ENCODE measurements at places on chromosomes 7 and 10.
A peak's percentile ranks its signal among the peaks of the same experiment; 100 is the strongest.

DNA sequence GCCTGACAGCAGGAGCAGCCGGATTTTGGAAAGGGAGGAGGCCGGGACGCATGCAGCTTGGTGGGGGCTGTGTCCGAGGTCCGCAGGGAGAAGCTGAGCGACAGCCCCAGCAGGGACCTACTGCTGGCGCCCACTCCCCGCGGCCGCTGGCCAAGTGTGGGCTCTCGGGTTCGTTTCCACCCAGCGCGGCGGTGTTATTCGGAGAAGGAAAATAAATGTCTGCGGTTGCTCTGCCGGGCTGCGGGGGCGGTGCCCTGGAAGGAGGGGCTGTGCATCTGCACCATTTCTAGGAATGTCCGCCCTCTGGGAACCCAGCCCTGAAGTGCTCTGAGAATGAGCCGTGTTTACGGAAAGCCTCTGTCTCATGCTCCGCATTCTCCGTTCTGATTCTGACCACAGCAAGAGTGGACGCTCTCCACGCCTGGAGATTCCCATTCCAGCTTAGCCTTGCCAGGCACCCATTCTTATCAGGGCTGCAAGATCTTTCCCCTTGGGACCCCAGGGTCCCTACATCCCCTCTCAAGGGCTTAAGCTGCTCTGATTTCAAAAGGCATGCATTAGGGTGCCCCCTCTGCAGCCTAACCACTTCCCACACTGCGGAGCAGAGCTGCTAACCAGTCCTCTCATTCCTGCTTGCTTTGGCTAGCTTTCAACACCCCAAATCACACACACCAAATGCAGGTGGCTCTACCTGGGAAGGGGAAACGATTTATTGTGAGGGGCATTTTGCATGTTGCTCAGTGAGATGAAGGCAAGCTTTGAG lies 256.6 kb upstream of the GLI3 start:
- no peaks in the 10 kb centered on the region for H3K36me3 ChIP-seq
- peak; percentile 69 for DNase-seq
- H3K27me3 ChIP-seq, result no peaks in the 10 kb centered on the region
- no peak overlapping the region for H3K27ac ChIP-seq
- peak overlapping the region; percentile 16 for H3K4me3 ChIP-seq

- DNase-seq, result no peak
- no peaks in the 10 kb centered on the region for H3K36me3 ChIP-seq
- no peak overlapping the region for H3K4me3 ChIP-seq
- no peak overlapping the region for H3K27ac ChIP-seq
- H3K27me3 ChIP-seq, result no peaks in the 10 kb centered on the region
These were observed 130.9 kb downstream of the NXPH1 start for GRCh38 chr7:8564281-8564680.

DNA sequence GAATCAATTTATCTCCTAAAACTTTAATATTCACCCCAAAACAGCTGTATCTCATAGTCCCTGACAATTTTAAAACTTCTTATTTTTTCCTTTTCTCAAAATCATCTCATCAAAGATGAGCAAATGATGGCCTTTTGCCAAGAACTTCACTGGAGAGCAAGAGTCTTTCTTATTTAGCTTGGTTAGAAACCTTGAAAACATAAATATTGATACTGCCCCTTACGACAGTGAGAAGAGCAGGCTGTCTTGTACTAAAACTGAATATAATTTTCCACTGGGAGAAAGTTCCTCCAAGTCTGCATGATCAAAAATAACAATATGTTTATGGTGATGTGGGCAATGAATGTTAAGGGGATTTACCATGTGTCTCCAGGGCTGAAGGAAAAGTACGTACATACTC lies 109.0 kb downstream of the COL28A1 start:
- no peaks in the 10 kb centered on the region for H3K27me3 ChIP-seq
- no peak for DNase-seq
- H3K4me1 ChIP-seq, result peaks cover 2% of the 10 kb centered on the region
- H3K4me3 ChIP-seq, result no peak overlapping the region

- H3K36me3 ChIP-seq, result no peaks in the 10 kb centered on the region
- H3K27ac ChIP-seq, result no peak overlapping the region
- DNase-seq, result peak; percentile 38
- no peak overlapping the region for H3K4me3 ChIP-seq
- no peaks in the 10 kb centered on the region for H3K4me1 ChIP-seq
These were observed 77.1 kb downstream of the INPP5A start for GRCh38 chr10:132614431-132615340.
